ENCODE measurements at places on chromosomes 2 and 18.

GRCh38 chr2:144042751-144043150, 477.2 kb downstream of the ZEB2 start:
- no peak for DNase-seq

- DNase-seq, result peak; percentile 40
Observed at GRCh38 chr2:58030771-58031170, 15.8 kb upstream of the VRK2 start.

DNA sequence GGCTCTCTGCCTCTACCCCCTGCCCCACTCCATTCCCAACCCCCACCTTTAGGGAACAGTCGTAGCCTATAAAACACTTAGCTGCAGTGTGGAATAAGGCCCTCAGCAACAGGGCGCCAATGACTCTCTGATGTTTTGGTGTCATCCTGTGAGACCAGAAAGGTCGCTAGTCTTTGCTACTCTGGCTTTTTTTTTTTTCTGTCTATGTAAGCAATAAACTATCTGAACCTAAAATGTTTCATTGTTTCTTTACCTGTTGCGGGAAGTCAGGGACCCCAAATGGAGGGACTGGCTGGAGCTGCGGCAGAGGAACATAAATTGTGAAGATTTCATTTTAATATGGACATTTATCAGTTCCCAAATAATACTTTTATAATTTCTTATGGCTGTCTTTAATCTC, 154.6 kb downstream of the COPS8 start:
- no peak for DNase-seq

DNA sequence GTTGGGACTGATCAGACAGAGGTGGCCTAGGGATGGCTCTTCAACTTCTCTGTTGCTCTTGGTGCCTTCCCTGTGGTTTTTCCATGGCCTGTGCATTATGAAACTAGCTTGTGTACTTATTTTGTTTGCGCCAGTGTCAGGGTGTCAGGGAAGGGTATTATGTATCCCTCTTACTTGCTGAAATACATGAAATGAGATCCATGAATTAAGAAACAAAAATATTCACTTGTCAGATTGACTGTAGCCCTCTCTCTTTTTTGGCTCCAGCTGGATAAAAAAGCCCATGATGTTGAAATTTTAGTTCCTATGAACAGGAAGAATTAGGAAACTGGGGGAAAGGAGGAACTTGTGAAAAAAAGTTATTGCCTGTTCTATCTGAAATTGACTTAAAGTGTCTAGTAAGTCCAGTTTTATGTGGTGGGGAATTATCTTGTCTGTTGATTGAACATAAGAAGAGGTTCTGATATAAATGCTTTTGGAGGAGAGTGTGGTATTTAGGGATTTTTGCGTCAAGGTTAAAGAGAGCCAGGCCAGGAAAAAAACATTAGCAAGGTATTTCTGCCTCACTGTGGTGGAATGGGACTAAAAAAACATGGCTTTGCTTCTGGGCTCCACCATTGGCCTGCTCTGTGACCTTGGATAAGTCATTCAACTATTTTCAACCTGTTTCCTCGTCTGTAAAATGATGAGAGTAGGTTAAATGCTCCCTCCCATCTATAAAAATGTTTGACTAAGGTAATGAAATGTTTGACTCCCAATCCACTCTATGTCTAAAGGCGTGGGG, 12.0 kb downstream of the UGP2 start:
- no peak for DNase-seq

DNA sequence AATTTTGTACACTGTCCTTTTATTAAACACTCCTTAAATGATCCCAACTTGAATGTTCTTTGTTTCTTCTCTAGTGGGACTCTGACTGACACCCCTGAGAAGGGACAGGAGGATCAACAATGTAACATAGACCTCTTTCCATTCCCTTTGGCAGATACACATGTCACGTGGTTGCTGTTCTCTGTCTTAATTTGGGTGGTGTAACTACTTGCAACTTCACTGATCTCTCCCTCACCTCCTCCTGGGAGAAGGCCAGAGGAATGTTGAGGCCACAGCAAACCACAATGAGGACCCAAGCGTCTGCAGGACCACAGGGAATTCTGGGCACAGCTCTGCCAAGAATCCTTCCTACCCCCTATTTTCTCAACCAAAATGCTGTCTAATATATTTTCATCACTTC, 205.6 kb downstream of the RTP5 start:
- DNase-seq, result peak; percentile 66

GRCh38 chr2:8315531-8316165, 366.2 kb upstream of the ID2 start:
- peak; percentile 86 for DNase-seq

- no peak for DNase-seq
Observed at GRCh38 chr2:50448556-50448955, 583.4 kb downstream of the NRXN1 start.

- peak; percentile 15 for DNase-seq
Observed at GRCh38 chr2:166665991-166666940, 172.2 kb upstream of the SCN7A start.

GRCh38 chr2:151882786-151883445, 54.7 kb upstream of the ARL5A start:
- no peak for DNase-seq

- DNase-seq, result peak; percentile 94
Observed at GRCh38 chr2:219497495-219498279, 1.0 kb upstream of the GMPPA start.

GRCh38 chr18:22377769-22378168, 39.9 kb downstream of the CTAGE1 start:
- no peak for DNase-seq

GRCh38 chr18:9135912-9136314, 668 bp upstream of the ANKRD12 start:
- DNase-seq, result peak; percentile 49

DNA sequence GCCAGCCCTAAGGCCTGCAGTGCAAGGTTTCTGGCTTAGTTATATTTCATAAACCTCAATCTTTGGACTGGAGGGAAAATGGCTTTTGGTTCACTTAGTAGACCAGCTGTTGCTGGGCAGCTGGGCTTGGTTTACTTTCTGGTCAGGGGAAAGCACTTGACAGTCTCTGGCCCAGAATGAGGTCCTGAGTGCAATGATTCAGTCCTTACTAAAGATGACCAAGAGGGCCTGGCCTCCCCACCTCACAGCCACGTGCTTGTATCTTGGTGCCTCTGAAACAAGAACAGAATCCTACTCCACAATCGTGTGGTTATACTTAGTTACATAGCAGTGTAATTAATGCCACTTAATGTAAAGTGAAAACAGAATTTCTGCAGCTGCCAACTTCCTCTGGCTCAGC, 325.5 kb upstream of the MEIS1 start:
- DNase-seq, result no peak

- peak; percentile 38 for DNase-seq
Observed at GRCh38 chr18:25345081-25345866, 6.7 kb downstream of the ZNF521 start.

DNA sequence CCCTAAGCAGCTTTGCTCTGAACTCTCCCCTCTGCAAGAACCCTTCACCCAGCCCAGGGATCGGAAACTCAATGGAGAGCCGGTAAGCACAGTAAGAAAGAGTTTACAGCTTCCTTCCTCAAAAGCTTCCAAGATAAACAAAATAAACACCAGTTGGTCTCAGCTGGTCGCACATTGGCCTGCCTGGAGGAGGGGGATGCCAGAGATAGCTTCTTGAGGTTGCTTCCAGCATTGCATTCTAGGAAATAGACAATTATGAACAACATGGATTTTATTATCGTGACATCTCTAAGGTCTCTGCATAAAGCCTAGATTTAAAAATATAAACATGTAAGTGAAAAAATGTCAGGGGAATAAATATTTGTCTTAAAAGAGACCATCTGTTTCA, 141.5 kb upstream of the PKDCC start:
- no peak for DNase-seq
